ENCODE measurements at places on chromosomes 7 and 10.

DNA sequence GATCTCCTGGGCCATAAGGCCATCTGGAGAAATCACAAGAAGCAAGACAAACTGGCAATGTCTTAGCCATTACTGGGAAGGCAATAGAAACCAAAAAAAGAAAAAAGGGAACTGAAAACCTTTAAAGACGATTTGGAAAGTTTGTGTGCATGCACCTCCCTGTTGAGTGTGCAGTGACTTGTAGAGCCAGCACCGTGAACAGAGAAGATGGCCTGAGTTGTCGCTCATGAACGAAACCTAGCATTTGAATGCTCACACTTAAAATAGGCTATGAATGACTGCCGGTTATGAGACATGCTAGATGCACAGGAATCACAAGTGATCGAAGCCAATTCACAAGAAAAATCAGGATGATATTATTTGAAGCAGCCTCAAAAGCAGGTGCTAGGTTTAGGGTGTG lies 151.3 kb upstream of the ADO start:
- no peak for DNase-seq

DNA sequence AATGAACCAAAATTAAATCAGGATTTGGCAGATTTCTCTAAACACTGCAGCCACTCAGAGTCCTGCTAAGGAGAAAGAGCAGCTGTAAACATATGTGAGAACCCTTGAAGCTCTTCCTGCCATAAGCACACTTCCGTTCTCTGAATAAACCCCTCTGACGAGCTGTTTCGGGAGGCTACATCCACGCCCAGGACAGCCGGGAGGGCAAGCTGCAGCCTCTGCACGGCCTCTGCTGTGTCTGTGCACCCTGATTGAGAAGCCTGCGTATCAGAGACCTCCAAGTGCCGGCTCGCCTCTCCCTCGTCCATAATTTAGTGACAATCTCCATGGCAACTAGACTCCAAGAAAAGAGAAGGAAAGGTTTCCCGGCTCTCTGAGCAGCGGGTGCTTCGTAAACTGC lies 114.4 kb downstream of the PTPRN2 start:
- no peak for DNase-seq

GRCh38 chr10:126668505-126668904 lies 2.0 kb downstream of the C10orf90 start:
- DNase-seq: no peak

GRCh38 chr7:153407291-153408046 lies 644.7 kb upstream of the DPP6 start:
- no peak for DNase-seq

DNA sequence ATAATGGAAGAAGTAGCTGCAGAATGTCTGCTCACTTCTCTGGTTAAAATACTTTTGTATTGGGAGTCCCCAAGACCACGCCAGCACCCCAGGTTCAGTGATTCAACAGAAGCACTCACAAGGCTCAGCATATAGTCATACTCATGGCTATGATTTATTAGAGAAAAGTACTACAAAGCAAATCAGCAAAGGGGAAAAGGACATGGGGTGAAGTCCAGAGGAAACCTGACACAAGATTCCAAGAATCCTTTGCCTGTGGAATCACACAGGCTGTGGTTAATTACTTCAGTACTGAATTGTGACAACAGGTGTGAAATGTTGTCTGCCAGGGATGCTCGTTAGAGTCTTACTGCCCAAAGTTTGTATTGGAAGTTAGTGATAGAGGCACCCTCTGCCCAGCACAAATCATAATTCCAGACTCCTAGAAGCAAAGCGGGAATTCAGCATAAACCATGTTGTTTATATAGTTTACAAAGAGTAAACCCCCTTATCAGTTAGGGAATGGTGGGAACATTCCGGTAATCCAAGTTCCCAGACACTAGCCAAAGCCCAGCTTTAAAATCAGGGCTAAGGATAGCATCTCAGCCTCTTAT lies 79.4 kb downstream of the HYCC1 start:
- DNase-seq: no peak

GRCh38 chr10:77689339-77689738 lies 51.7 kb upstream of the KCNMA1 start:
- no peak for DNase-seq

DNA sequence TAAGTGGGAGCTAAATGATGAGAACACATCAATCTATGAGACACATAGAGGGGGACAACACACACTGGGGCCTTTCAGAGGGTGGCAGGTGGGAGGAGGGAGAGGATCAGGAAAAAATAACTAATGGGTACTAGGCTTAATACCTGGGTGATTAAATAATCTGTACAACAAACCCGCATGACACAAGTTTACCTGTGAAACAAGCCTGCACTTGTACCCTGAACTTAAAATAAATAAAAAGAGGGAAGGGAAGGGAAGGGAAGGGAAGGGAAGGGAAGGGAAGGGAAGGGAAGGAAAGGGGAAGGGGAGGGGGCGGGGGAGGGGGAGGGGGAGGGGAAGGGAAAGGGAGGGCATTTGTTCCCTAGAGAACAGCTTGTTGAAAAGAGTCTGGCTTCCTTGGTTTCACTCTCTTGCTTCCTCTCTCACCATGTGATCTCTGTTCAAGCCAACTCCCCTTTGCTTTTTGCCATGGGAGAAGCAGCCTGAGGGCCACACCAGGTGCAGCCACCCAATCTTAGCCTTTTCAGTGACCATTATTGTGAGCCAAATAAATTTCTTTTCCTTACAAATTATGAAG lies 57.7 kb downstream of the FAM13C start:
- DNase-seq: no peak

GRCh38 chr10:99520040-99520846 lies 12.5 kb upstream of the NKX2-3 start:
- DNase-seq: no peak

DNA sequence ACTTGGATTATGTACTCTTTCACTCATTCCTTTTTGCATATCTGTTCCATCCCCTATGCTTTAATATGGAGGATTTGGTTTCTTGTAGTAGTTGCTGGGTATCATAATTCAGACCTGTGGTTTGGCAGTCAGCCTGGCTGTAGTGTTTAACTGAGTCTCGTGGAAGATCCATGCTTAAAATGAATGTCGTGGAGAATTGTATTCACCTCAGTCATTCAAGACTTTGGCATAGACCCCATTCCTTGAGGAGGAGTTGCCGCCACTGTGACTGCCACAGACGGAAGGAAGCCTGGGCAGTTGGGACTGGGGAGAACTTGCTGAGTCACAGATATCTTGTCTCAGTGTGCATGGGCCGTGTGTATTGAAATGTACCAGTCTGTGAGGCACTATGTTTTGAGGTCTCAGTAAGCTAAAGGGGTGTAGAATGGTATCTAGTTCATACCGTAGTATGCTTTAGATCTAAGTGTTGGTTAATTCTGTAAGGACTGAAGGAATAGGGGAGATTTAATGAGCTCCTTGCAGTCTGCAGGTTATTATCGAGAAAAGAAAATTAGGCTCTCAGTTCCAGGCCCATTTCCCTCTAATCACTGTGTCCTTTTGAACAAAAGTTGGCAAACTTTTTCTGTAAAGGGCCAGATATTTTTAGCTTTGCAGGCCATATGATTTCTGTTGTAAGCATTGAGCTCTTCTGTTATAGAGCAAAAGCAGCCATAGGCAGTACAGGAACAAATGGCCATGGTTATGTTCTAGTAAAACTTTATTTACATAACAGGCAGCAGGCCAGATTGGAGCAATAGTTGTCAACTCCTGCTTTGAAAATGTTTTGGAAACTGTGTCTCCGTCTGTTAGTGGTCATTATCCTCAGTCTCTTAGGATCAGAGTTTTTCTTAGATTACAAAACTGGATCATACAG lies 76.8 kb downstream of the TPST1 start:
- DNase-seq: peak; percentile 95

DNA sequence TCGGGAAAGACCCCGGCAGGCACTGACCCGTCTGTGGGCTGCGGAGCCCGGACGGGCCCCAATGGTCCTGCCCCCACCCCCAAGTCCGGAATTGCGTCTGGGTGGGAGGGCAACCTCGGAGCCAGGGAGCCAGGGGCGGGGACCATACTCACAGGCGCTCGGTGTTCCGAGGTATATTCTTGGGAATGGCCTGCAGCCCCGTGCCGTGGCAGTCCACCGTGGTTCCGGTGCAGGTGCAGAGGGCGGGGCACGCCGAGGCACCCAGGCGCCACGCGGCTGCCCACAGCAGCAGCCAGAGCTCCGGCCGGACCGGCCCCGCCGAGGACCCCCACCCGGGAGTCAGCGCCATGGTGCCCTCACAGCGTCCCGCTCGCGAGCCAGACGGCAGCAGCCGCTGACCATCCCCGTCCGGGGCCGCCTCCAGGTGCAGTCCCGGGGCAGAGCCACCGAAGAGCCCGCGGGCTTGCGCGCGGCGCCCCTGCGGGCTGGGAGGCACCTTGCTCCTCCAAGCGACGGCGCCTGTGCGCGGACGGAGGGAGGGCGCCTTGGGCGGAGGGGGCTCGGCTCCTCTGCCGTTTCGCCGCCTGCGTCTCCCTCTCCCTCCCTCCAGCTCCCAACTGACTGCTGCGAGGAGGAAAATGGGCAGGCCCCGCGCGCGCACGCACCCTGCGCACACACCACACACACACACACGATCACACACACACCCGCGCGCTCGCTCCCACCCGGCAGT lies at the start of gene SLIT1:
Gene SLIT1, minus strand, starts transcription at position 634 of the 733 bp plus-strand sequence. Its CDS starts 285 bp downstream, at position 349.
- DNase-seq: no peak
